ENCODE measurements at places on chromosomes 3 and 15.
A peak's percentile ranks its signal among the peaks of the same experiment; 100 is the strongest.

DNA sequence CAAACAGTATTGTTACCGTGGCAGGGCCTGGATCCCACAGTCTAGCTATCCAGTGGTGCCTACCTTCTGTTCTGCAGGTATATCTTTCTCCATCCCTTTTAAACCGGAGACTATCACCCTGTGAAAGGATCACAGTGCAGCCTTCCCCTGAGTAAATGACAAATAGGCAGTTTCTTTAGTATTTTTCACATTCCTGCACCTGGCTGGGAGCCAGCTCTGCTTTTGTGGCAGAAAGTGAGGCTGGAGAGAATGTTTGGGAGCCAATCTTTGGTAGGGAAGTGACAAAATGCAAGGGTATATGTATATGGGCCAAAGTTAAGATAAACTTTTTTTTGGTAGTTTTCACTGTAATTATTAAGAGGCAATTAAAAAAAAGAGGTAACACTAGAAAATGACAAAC is 54.8 kb downstream of the ARHGEF26 start:
- no peak for DNase-seq

DNA sequence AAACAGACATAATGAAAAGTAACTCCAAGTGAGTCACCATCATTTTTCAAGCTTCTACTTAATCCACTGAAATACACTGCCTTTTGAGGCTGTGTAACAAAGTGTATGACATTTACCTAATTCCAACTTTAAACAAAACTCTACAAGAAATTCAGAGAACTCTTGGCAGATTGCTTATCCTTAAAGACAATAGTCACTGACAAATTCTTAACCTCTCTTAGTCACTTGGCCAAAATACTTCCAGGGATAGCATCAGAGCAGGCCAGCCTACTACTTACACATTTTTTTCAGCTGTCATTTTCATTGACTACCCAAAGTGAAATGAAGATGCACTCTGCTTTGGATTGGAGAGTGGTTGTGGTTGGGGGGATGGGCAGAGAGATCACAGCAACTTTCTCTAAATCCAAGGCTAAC is 3.6 kb downstream of the WWTR1 start:
- DNase-seq, result peak; percentile 42

- DNase-seq, result no peak
These were observed 188.3 kb upstream of the CTDSPL start for GRCh38 chr3:37673401-37673800.

GRCh38 chr15:42070976-42071350 is 23.4 kb downstream of the PLA2G4D start:
- no peak for DNase-seq

DNA sequence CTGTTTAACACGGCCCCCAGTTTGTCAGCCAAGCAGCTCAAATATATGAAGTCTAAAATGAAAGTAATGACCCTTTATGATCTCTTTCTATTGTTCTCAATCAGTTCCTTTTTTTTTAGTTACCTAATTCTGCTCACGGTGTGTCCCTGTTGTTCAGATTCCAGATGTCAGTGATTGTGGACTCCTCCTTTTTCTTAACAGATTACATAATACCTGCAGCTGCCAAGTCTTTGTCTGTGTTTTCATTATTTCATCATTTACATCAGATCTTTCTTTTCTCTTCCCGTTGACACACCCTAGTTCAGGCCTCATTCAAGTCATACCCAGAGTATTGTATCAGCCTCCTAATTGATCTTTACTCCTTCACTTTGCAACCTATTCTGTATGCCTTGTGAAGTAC is 56.1 kb upstream of the SKIL start:
- peak; percentile 51 for DNase-seq
